Right atrium auricular region (tissue), 2 donors: ENCODE measurements at places on chromosomes 13 and 19. TPM values are rescaled to one million over a fixed set of nuclear protein-coding genes. Genes with fewer than 3 reads are reported as not detected.

Gene ZNF44
- total RNA-seq = 8.6 TPM

Gene KCNK6
- 1.3 TPM for total RNA-seq

Gene DLEU7
- not detected for total RNA-seq

Gene B3GNT3
- total RNA-seq = not detected

DNA sequence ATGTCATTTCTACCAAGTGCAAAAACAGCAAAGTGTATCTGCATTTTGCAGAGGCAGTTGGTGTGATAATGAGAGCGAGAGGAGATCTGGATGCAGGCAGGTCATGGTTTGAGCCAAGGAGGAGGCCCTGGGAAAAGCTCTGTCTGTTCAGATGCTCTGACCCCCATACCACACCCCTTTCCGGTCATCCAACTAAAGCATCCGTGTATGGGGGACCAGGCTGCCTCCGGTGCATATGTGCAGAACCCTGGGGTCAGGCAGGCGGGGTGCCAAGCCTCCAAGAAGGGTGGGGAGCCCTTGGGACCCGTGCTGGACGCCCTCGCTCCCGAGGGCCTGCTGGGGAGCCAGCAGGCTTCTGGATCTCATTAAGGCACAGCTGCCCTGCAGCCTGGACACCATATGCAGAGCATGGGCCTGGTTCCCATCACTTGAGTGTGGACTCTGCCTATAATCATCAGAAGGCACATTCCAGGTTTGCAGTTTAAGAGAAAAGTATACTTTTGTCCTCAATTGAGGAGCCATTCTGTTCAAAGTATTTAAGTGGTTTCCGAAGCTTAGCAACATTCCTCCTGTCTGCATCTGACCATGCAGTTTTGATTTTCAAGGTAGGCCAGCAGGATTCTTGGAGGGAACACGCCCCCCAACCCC, 56.1 kb downstream of the ALOX5AP start:
- no peaks in the 10 kb centered on the region for H3K27me3 ChIP-seq
- H3K4me1 ChIP-seq = no peaks in the 10 kb centered on the region
- DNase-seq = no peak
- no peak overlapping the region for H3K4me3 ChIP-seq

DNA sequence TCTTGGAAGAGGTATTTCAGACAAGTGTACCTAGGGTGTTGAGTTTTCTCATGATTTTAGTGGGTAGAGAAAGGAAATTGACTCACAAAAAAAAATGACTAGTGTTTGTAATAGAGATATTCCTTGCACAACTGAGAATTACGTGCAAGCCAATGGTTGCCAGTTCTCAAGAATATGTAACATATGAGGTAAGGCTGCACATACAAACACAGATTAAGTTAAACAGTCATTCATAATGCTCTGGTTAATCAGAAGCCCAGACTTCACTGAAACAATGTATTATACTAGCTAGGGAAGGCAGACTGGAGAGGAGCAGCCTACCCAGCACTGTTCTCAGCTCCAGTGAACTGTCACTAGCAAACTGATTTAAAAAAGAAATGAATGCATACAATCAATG, 418.3 kb downstream of the DIAPH3 start:
- H3K4me3 ChIP-seq = no peak overlapping the region
- H3K4me1 ChIP-seq = no peaks in the 10 kb centered on the region
- no peaks in the 10 kb centered on the region for H3K27me3 ChIP-seq
- DNase-seq = no peak
- no peak overlapping the region for H3K27ac ChIP-seq

DNA sequence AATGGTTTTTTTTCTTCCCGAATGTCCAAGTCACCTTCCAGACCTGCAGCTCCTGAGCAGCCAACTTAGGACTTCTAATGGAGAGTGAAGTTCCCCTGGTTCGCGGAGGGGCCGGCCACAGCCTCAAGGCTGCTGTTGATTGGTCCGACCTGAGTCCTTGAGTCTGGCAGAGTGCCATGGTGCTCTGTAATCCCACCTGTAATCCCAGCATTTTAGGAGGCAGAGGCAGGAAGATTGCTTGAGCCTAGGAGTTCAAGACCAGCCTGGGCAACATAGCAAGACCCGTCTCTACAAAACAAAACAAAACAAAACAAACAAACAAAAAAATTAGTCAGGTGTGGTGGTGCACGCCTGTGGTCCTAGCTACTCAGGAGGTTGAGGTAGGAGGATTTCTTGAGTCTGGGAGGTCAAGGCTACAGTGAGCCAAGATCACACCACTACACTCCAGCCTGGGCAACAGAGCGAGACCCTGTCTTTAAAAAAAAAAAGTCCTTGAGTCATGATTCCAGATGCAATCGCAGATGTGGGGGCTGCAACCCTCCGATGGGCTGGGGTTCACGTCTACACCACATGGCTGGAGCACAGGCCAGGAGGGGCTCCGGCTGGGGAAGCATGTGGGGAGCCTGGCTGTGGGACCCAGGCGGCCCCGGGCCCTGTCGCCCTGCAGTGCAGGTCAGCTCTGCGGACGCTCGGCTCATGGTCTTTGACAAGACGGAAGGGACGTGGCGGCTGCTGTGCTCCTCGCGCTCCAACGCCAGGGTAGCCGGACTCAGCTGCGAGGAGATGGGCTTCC, 17.7 kb downstream of the HPN start:
- no peaks in the 10 kb centered on the region for H3K4me1 ChIP-seq
- no peak overlapping the region for H3K27ac ChIP-seq
- DNase-seq = no peak
- no peak overlapping the region for H3K4me3 ChIP-seq
- no peaks in the 10 kb centered on the region for H3K36me3 ChIP-seq
